Mesenteric fat pad (tissue), 1 donor: ENCODE measurements at places on chromosomes 13 and 19. TPM values are rescaled to one million over a fixed set of nuclear protein-coding genes. Genes with fewer than 3 reads are reported as not detected.

GRCh38 chr13:75415171-75415570 is 66.8 kb downstream of the TBC1D4 start:
- DNase-seq, result no peak

- DNase-seq, result no peak
Measured at GRCh38 chr13:24630121-24630520, 50.1 kb upstream of the ATP12A start.

MBD3L3 gene
- total RNA-seq, result not detected

DNA sequence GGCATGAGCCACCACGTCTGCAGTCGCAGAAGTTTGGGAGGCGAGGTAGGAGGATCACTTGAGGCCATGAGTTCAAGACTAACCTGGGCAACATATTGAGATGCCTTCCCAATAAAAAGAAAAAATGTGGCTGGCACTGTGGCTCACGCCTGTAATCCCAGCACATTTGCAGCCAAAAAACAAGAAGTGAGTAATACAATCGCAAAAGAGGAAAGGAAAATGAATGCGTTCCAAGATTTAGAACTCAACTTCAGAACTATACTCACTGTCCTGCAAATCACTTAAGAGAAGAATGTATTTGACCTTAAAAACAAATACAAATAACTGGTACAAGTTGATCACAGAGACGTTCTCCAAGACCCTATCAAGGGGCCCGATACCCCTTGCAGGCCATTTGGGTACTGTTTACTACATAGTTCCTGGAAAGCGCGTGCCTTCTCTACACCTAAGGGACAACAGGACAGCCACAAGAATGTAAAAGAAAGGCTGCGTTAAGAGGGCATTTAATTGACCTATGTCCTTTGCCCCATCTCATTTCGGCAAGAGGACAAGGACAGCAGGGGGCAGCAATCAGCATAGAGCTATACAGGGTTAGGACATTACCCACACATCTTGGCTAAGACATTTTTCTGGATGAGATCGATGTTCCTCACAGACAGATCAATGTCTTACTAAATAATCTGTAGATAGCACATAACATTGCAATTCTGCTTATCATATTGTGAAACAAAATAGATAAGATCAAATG is 41.3 kb downstream of the FLT3 start:
- no peak for DNase-seq

DNA sequence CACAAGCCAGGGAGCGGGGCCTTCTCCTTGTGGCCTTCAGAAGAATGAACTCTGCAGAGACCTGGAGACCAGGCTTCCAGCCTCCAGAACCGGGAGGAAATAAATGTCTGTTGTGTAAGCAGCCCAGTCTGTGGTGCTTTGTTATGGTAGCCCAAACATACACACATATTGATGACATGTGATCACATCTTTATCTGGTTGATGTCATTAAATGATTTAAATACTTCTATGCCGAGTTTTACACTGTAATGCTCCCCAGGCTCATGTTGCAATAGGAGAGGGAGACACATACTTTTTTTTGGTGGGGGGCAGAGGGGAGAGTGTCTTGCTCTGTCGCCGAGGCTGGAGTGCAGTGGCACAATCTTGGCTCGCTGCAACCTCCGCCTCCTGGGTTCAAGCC is 188.0 kb upstream of the IRS2 start:
- no peak for DNase-seq

PEX11G gene
- 3.5 TPM for total RNA-seq

DNA sequence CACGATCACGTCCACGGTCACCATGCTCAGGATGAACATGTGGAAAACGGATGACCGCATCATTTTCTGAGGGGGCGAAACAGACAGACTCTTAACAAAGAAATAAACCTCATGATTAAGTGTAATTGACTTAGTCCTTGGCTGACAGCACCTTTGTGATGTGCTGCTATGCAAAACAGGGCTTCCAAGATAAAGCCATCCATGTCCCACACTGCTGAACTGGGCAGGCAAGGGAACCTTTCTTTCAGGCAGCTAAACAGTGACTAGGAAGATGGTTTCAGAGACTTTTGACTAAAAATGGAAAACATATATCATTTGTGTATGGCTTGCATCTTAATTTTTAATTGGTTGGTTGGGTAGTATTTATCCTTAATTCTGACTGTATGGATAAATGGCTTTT is 157.8 kb downstream of the NALCN start:
- no peak for DNase-seq

GAPDHS gene
- total RNA-seq, result not detected

DNA sequence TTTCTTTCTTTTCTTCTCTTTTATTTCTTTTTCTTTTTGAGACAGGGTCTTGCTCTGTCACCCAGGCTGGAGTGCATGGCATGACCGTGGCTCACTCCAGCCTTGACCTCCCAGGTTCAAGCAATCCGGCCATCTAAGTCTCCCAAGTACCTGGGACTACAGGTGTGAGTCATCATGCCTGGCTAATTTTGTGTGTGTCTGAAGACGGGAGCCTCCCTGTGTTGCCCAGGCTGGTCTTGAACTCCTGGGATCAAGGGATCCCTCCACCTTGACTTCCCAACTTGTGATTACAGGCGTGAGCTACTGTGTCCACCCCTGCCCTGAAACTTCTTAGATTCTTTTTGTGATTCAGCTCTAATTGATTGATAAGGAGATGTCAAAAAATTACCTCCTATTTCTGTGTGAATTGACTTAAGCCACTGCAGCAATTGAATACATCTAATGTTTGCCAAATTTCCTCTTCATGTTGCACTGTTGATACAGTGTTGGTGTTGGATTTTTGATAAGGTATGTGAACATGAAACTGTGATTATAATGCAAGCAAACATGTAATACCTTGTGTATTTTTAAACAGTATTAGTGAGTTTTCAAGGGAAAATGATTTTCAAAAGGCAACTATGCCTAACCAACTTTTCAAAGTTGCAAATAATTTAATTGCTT is 22.6 kb downstream of the KLF5 start:
- no peak for DNase-seq

DNA sequence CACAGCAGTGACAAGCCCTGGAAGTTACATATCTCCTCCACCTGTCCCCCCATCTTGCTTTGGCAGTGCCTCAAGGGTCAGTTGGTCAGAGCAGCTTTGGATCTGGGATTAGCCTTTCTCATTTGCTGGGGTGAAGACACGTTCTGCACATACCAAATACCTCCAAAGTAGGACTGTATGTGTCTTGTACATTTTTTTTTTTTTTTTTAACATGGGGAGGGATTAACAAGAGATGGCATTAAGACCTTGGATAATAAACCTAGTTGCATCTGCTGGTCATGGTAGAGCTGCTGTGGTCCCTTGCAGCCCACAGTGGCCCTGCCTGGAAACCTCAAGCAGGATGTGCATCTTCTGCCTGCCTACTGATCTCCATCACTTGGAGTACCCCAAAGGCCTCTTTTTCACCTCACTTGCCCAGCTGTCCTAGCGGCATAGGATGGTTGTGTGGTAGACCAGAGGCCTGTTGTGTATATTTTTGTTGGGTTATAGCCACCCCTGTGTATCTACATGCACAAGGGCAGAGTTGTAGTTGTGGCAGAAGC is 2.5 kb downstream of the RPS19 start:
- DNase-seq, result no peak

DNA sequence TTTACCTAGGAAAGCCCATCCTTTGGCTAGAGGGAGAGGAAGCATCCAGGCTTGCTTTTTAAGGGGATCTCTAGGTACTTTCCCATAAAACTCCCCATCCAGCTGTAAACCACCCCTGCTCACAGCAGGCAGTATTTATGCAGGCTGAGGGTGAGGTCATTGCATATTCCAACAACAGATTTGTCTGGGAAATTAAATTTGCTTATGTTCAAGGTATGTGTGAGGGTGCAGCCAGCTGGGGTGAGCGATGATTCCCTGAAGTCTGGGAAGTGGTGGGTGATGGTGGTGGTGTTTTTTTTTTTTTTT is 96.3 kb upstream of the C1QTNF9B start:
- no peak for DNase-seq

GRCh38 chr19:19679176-19680073 is 10.8 kb downstream of the ZNF101 start:
- no peak for DNase-seq

TMEM238 gene
- total RNA-seq, result 0.90 TPM

GRCh38 chr13:26380930-26381329 is 127.0 kb downstream of the CDK8 start:
- DNase-seq, result no peak

- DNase-seq, result no peak
Measured at GRCh38 chr19:6259312-6259861, 20.4 kb downstream of the MLLT1 start.

C5AR1 gene
- 135 TPM for total RNA-seq
